AG09319 (cell line): ENCODE measurements at places on chromosomes 4 and X.

DNA sequence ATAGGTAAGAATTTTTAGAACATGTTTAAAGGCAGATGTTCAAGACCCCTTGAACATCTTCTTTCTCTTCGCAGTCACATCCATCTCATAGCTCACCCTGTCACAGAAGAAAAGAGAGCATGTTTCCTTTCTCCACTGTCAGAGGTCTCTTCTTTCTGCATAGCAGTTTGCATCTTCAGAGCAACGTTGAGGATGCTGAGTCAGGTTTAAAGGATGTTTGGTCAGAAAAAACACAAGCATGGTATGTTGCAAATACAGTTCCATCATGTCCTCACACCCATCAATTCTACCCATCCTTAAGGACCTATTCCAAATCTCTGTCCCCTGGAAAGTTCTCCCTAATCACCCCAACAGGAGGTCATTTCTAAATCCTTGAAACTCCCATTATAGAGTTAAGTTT is 84.8 kb downstream of the STOX2 start:
- DNase-seq = no peak

DNA sequence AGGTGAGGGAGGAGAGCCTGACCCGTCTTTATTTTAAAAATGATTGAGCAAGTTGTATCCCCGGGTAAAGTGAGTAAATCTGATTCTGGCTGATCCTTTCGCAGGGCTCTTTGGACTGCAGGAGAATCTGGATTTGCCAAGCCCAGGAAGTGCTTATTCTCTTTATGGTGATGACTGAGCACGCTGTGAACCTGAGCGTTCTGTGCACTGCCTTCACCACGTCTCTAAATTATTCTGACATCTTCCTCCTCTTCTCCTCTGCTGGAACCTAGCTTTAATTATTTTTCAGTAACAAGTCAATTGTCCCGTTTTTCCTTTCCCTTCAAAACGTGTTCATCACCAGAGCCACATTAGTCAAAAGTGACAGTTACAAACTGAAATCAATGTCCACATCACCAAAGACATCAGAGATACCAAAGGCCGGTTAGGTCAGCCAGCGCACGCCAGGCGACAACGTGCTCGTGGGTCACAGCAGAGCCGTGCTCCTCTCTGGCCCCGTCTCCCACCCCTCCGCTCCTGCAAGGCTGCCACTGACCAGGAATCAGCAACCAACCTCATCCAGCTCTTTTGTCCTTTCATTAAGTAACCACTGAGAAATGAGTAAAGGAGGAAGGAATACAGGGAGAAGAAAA is 74.3 kb downstream of the DCTD start:
- DNase-seq = no peak

DNA sequence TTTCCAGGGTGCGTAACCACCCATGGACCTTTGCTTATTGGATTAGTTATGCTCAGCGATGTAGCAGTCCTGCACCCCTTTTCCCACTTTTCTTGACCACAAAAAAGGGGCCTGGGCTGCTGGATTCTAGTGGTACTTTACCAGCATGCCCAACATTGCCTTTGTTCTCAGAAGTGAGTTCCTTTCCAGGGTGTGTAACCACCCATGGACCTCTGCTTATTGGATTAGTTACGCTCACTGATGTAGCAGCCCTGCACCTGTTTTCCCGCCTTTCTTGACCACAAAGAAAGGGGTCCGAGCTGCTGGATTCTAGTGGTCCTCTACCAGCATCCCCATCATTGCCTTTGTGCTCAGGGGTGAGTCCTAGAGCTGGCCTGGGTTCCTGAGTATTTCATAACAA is 138.2 kb downstream of the COX18 start:
- DNase-seq = no peak

GRCh38 chrX:68431836-68432235 is 1.5 kb downstream of the OPHN1 start:
- DNase-seq = no peak

GRCh38 chrX:20693078-20693477 is 426.4 kb upstream of the RPS6KA3 start:
- no peak for DNase-seq

DNA sequence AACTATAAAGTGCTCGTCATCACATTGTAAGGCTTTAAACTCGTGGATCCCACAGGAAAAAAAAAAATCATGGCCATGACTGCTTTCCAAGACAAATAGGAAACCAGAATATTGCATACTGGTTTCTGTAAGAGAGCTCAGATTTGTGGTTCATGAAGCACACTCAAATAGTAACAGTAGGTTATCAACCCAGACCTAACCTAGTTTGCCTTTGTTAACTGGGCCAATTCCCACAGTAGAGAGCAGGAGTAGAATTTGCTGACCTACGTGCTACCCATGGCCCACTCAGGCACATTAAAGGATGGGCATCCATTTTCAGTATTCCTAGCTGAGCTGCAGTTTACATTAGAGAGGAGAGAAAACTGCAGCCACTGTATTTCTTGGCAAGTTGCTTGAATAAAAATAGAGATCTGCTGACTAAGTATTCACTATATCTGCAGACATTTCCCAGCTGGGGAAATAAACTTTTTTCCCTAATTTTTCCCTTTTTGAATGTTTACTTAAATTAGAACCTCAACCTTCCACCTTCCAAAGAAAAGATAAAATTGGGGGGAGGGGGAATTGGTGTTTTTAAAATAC is 218.5 kb downstream of the SPANXN3 start:
- no peak for DNase-seq

- DNase-seq = no peak
Measured at GRCh38 chrX:78661836-78662235, 2.7 kb upstream of the RTL3 start.

DNA sequence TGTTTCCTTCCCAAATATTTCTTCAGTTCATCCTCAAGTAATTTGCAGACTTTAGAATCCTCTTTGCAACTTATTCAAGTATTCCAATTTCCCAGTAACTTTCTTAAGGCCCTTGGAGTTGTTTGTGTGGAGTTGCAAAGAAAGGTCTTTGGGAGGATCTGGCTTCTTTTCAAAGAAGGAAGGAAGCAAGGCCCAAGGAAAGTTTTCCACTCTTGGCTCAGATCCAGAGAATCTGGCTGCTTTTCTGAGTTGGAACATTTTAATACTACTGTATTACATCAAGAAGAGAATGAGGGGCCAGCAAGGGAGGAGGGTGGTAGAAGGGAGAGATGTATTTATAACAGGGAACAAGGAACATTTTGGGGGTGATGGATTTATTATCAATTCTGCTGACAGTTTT is 10.5 kb downstream of the CDX4 start:
- DNase-seq = no peak

DNA sequence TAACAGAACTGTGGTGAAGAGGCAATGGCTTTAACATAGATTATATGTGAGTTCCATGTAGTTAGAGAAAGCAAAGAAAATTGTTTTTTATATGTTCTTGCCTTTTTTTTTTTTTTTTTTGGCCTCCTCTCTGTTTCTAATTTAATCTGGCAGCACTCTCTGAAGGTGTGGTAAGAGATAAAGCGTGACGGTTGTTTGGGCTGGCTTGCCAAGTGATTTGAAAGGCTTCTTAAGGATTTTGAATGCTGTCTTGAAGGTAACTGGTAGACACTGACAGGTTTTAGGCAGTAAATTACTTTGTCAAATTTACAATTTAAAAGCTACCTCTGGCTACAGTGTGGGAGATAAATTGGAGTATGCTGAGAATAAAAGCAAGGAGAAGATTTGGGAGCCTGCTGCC is 269.3 kb upstream of the HS3ST1 start:
- DNase-seq = no peak

DNA sequence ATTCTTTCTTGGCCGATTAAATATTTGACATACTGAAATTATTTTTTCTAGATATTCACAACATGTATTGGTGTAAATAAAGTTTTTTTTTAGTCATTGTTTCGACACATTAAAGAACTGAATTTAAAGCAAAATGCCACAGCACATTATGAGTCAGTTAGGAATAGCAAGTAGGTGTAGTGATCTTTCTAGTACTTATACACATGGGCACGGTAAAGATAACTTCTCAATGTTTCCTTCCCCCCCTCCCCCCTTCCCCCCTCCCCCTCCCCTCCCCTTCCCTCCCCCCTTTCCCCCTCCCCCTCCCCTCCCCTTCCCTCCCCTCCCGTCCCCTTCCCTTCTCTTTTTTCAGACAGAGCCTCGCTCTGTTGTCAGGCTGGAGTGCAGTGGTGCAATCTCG is 1269.9 kb downstream of the ADGRL3 start:
- no peak for DNase-seq

DNA sequence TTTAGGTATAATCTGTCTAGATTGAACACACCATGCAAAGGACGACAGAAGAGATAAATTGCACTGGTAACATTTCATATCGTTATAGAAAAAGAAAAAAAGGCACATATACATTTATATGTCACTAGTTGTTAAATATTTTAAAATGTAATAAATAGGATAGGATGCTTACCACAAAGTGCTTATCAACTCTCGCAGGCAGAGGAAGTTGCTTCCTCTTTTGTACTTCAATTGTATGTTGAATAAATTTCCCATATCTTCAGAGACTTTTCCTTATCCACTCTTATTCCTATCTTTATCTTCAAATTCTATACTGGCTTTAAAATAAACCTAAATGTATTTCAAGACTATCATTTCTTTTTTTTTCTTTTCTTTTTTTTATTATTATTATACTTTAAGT is 163.3 kb upstream of the SPOCK3 start:
- DNase-seq = no peak

GRCh38 chr4:48967631-48968030 is 18.4 kb upstream of the CWH43 start:
- no peak for DNase-seq

- no peak for DNase-seq
Measured at GRCh38 chrX:13966071-13966792, 63.5 kb downstream of the GEMIN8 start.

GRCh38 chr4:54118850-54119589 is 19.1 kb downstream of the GSX2 start:
- no peak for DNase-seq

DNA sequence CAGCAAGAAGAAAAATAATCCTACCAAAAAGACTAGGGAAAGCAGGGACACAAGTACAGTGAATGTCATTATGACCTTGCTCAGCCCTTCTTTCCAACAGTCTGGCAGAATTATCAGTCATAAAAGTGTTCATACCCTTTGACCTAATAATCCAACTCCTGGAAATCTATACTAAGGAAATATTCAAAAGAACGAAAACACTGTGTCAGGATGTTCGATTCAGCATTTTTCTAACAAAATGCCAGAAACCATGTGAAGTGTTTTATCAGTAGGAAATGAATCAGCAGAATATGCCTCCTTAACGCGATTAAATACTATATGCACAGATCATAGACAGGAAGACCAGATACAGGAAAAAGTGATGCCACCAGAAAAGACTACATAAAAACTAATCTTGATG is 16.2 kb upstream of the S100G start:
- no peak for DNase-seq

GRCh38 chr4:123874063-123874462 is 477.5 kb downstream of the SPRY1 start:
- no peak for DNase-seq

- DNase-seq = no peak
Measured at GRCh38 chr4:23654791-23655190, 235.1 kb downstream of the PPARGC1A start.

DNA sequence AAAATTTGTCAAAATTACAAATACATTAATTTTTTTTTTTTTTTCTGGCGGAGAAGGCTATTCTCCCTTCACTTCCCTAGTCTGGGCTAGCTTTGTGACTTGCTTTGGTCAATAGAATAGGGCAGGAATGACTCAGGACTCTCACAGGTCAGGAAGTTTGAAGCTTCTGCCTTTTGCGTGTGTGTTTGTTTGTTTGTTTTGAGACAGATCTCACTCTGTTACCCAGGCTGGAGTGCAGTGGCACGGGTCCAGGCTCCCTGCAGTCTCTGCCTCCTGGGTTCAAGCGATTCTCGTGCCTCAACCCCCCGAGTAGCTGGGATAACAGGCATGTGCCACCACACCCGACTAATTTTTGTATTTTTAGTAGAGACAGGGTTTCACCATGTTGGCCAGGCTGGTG is 55.9 kb upstream of the USP9X start:
- DNase-seq = no peak

GRCh38 chrX:103626855-103627254 is 1.9 kb upstream of the TCEAL1 start:
- DNase-seq = no peak

DNA sequence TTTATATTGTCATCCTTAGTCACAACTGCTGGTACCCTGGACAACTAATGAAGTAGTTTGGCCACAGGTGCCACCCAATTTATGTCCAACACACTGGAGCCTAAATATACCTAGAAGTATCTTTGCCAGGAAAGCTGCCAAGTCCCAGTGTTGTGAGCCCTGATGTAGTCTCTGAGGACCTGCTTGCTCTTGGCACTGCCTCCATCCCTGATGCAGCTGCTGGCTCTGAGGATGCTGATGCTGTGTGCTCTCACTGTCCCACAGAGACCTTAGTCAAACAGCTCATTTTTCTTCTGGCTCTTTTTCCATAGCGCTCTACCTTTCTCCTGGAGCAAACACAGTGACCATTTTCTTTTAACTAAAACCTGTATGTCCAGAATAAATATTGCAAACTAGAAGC is 1535.4 kb upstream of the ADGRL3 start:
- DNase-seq = no peak
